ENCODE measurements at places on chromosomes 1 and 21.
A peak's percentile ranks its signal among the peaks of the same experiment; 100 is the strongest.

- DNase-seq = no peak
Observed at GRCh38 chr1:201311356-201312011, 28.2 kb downstream of the PKP1 start.

- no peak for DNase-seq
Observed at GRCh38 chr1:46158312-46159281, 16.3 kb upstream of the TSPAN1 start.

DNA sequence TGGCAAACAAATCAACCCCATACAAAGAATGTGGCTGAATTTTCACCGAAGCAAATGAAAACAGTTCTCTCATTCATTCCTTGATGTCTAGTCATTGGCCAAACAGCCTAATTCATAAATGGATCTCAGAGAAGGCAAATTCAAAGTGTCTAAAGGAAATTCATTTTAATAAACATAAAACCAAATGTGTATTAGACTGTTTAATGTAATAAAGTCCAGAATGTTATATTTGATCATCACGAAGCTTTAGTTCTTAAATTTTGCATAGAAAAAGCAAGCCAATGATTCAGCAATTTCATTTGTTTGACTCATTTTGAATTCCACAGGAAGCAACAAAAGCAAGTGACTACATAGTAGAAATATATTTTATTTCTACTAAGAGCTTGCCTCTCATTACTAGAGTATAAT lies 379.2 kb upstream of the ADAMTS5 start:
- DNase-seq = no peak

GRCh38 chr1:100510451-100510850 lies 27.5 kb upstream of the GPR88 start:
- DNase-seq = no peak

GRCh38 chr1:192807211-192808162 lies 1.4 kb upstream of the RGS2 start:
- DNase-seq = peak; percentile 14

Data from mucosa of descending colon (tissue), 3 donors.